ENCODE measurements at places on chromosomes 13 and 19. TPM values are rescaled to one million over a fixed set of nuclear protein-coding genes. Genes with fewer than 3 reads are reported as not detected.

DNA sequence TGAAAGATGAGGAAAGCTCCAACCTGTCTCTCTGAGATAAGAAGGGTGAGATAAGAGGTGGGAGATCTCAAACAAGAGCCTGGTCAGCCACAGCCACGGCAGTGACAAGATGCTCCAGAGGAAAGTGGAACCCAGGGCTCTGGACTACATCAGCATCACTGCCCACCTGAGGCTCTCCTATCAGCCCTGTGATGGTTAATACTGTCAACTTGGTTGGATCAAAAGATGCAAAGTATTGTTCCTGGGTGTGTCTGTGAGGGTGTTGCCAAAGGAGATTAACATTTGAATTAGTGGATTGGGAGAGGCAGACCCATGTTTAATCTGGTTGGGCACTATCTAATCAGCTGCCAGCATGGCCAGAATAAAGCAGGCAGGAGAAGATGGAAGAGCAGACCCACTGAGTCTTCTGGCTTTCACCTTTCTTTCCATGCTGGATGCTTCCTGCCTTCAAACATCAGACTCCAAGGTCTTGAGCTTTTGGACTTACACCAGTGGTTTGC is 476.6 kb upstream of the NBEA start:
- no peaks in the 10 kb centered on the region for H3K36me3 ChIP-seq
- H3K4me1 ChIP-seq = no peaks in the 10 kb centered on the region
- H3K27ac ChIP-seq = no peak overlapping the region
- no peaks in the 10 kb centered on the region for H3K27me3 ChIP-seq
- H3K4me3 ChIP-seq = no peak overlapping the region

GRCh38 chr19:31517224-31518180 is 168.3 kb upstream of the TSHZ3 start:
- H3K4me3 ChIP-seq = no peak overlapping the region

DNA sequence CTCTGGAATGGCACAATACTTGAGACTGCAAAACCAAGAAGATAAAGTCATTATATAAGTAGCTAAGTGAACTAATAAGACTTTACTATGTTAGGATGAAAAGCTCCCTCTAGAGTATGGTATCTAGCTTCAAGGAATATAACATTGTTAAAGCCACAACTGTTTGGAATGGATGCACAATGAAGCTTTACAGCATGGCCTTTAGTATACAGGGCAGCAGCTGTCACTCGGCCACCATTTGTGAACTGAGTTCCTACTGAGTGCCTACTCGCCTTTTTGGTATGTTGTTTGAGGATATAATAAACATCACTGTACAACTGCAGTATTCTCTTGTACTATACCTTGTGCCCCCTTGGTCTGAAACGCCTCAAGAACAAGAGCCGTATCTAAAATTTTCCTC is 6.8 kb downstream of the ALG5 start:
- no peaks in the 10 kb centered on the region for H3K27me3 ChIP-seq
- peaks cover 93% of the 10 kb centered on the region for H3K36me3 ChIP-seq
- no peak for DNase-seq
- H3K4me3 ChIP-seq = no peak overlapping the region
- H3K4me1 ChIP-seq = no peaks in the 10 kb centered on the region
- no peak overlapping the region for H3K27ac ChIP-seq

DNA sequence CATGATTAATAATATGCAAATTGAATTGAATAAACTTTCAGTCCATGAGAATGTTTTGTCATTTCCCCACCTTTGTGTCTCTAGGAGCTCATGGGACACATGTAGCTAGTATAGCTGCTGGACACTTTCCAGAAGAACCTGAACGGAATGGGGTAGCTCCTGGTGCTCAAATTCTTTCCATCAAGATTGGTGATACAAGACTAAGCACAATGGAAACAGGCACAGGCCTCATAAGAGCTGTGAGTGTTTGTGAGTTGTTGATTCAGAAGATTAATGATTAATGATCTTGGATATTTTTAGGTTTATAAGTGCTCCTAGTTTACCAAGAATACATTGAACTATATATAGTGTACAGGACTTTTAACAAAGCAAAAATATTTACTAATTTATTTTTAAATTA is 30.1 kb downstream of the TPP2 start:
- DNase-seq = no peak
- no peak overlapping the region for H3K27ac ChIP-seq
- no peaks in the 10 kb centered on the region for H3K4me1 ChIP-seq
- H3K36me3 ChIP-seq = peaks cover 88% of the 10 kb centered on the region
- H3K27me3 ChIP-seq = no peaks in the 10 kb centered on the region

GRCh38 chr19:11729586-11729985 is 9.2 kb downstream of the ZNF823 start:
- H3K27ac ChIP-seq = no peak overlapping the region
- no peaks in the 10 kb centered on the region for H3K27me3 ChIP-seq
- peaks cover 18% of the 10 kb centered on the region for H3K36me3 ChIP-seq
- DNase-seq = no peak

DNA sequence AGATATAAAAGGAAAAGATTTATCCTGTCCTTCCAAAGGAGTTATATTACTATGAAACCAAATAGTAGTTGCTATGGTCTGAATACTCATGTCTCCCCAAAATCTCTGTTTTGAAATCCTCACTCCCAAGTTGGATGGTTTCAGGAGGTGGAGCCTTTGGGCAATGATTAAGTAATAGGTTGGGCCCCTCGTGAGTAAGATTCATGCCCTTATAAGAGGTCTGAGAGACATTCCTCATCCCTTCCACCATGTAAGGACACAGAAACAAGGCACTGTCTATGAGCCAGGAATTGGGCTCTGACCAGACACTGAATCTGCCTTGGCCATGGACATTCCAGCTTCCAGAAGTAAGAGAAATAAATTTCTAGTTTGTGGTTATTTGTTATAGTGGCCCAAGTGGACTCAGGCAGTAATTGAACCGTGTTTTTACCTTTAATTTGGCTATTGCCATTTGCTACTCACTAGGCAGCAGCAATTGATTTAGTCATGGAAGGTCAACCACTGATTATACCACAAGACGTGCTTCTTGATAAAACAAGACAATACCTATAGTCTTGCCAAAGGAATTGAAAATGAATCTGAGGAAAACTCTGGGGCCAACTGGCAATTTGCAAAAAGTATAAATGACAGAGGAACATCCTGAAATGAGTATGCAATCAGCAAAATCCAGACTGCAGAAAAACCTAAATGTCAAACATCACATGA is 717.4 kb upstream of the SPRY2 start:
- no peak overlapping the region for H3K27ac ChIP-seq
- H3K4me1 ChIP-seq = no peaks in the 10 kb centered on the region
- H3K27me3 ChIP-seq = no peaks in the 10 kb centered on the region
- H3K36me3 ChIP-seq = no peaks in the 10 kb centered on the region
- H3K4me3 ChIP-seq = no peak overlapping the region
- no peak for DNase-seq

- H3K36me3 ChIP-seq = no peaks in the 10 kb centered on the region
- DNase-seq = no peak
- no peak overlapping the region for H3K27ac ChIP-seq
- H3K4me3 ChIP-seq = no peak overlapping the region
- no peaks in the 10 kb centered on the region for H3K27me3 ChIP-seq
- H3K4me1 ChIP-seq = no peaks in the 10 kb centered on the region
Measured at GRCh38 chr13:34391076-34391475, 551.0 kb upstream of the NBEA start.

GRCh38 chr19:14835011-14835410 is at the start of the genes OR7A5 and OR7C1:
TSS of gene OR7A5 (minus strand) at chr19:14835185. CDS start at chr19:14828241, 6,944 bp downstream.
TSS of gene OR7C1 (minus strand) at chr19:14835185. CDS start at chr19:14800136, 35,049 bp downstream.
- H3K4me1 ChIP-seq = peaks cover 3% of the 10 kb centered on the region
- H3K36me3 ChIP-seq = no peaks in the 10 kb centered on the region
- H3K27me3 ChIP-seq = peaks cover 10% of the 10 kb centered on the region

- H3K36me3 ChIP-seq = no peaks in the 10 kb centered on the region
- H3K4me3 ChIP-seq = no peak overlapping the region
- no peak overlapping the region for H3K27ac ChIP-seq
Measured at GRCh38 chr13:46097015-46097414, 7.8 kb downstream of the CPB2 start.

- H3K27ac ChIP-seq = no peak overlapping the region
- H3K27me3 ChIP-seq = no peaks in the 10 kb centered on the region
- no peak overlapping the region for H3K4me3 ChIP-seq
- DNase-seq = no peak
Measured at GRCh38 chr19:56319991-56320390, 5.4 kb upstream of the ZSCAN5A start.

DNA sequence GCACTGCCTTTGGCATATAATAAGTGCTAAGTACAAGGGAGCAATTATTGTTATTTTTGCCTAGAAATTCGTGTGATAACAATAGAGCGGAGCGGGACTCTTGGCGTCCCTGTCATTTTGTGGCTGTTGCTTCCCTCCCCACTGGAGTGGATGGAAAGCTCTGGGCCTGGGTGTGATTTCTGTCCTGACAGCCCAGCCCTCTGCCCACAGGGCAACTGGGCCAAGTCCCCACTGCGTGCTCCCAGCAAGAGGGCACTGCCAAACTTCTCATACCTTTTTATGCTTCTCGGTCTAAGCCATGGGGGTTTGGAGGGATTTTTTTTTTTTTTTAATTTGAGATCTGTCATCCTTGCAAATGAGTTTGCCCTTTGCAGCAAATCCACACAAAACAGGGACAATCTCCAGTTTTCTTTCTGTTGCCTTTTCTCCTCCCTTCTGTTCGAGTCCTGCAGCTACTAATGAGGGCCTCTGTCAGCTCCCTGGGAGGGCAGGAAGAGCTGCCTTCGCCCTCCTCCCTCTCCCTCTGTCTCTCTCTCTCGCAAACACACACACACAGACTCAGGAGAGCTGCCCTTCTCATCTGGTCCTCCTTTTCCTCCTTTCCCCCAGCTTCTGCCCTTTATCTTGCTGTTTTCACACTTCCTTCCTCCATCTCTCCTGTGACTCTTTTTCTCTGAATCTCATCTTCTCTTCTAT is 103.9 kb downstream of the DNAJC15 start:
- no peaks in the 10 kb centered on the region for H3K4me1 ChIP-seq
- no peak for DNase-seq
- no peaks in the 10 kb centered on the region for H3K36me3 ChIP-seq
- no peaks in the 10 kb centered on the region for H3K27me3 ChIP-seq
- no peak overlapping the region for H3K4me3 ChIP-seq
- H3K27ac ChIP-seq = no peak overlapping the region

DNA sequence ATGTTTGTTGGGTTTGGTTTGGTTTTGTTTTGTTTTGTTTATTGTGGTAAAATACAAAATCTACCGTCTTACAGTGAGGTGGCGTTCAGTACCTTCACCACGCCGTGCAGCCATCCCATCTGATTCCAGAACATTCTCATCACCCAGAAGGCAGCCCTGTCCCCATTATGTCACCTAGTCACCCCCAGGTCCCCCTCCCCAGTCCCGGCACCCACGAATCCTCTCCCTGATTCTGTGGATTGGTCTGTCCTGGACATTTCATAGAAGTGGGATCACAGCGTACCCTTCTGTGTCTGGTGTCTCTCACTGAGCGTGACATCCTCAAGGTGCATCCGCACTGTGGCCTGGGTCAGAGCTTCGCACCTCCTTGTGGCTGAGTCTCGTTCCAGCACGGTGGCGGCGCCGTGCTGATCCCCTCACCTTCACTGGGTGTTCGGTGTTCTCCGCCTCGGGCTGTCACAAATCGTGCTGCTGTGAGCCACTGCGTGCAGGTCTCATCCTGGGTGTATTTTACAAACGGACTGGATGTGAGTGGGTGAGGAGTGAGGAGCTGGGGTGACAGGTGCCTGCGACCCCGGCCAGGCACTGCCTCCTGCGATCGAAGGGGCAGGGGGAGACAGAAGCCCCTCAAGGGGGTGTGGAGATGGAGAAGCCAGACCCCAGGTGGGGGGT is 580 bp upstream of the TEKTIP1 start:
- DNase-seq = no peak
- no peaks in the 10 kb centered on the region for H3K27me3 ChIP-seq
- no peak overlapping the region for H3K27ac ChIP-seq
- no peak overlapping the region for H3K4me3 ChIP-seq

GRCh38 chr19:4638317-4638716 is 999 bp upstream of the TNFAIP8L1 start:
- no peak for DNase-seq
- H3K4me3 ChIP-seq = no peak overlapping the region
- H3K36me3 ChIP-seq = no peaks in the 10 kb centered on the region

DNA sequence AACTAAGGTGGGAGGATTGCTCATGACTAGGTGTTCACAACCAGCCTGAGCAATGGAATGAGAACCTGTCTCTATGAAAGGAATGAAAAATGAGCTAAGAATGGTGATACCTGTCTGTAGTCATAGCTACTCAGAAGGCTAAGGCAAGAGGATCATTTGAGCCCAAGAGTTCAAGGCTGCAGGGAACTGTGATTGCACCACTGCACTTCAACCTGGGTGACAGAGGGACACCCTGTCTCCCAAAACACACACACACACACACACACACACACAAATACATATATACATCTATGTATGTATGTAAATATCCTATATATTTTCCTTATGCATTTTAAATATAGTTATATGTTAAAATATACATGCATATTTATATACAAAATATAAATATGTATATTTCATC is 7.4 kb upstream of the ZNF433 start:
- H3K4me1 ChIP-seq = no peaks in the 10 kb centered on the region
- no peak overlapping the region for H3K4me3 ChIP-seq
- H3K36me3 ChIP-seq = no peaks in the 10 kb centered on the region
- H3K27ac ChIP-seq = no peak overlapping the region

GRCh38 chr13:77423296-77423695 is 96.4 kb upstream of the MYCBP2 start:
- no peak for DNase-seq
- no peaks in the 10 kb centered on the region for H3K36me3 ChIP-seq
- no peak overlapping the region for H3K4me3 ChIP-seq
- H3K4me1 ChIP-seq = no peaks in the 10 kb centered on the region
- no peak overlapping the region for H3K27ac ChIP-seq

DNA sequence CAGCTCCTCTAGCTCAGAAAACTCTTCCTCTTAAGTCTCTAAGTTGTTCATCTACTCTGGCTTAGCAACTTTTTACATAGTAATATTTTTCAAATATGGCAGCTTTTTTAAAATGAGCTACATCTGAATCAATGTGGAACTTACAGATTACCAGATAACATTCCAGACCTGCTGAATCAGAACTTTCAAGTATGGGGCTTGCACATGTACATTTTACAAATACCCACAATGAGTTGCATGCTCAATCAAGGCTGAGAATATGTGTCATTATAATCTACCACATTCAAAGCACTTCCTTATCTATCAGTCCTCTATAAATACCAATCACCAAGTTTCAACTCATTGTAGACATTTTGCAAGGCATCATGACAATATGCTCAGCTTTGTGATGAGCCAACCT is 383.1 kb downstream of the FGF14 start:
- no peak overlapping the region for H3K27ac ChIP-seq
- no peaks in the 10 kb centered on the region for H3K27me3 ChIP-seq
- no peaks in the 10 kb centered on the region for H3K36me3 ChIP-seq
- no peak overlapping the region for H3K4me3 ChIP-seq
- no peak for DNase-seq

DNA sequence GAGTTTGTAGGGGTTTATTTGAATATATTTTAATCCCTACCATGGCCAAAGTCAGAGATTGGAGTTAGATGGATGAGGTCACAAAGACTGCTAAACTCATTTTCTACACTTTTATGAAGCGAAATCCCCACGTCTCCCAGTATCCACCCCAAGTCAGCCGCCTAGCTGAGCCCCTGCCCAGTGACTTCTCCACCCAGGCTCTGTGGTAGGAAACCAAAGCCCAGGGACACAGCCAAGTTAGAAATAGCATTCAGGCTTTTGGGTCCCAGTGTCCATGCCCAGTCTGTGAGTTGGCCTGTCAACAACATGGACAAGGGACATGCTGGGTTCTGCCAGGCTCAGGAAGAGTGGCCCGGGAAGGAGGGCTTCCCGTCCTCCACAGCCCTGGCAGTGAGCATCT is 474.0 kb downstream of the FOXO1 start:
- no peak for DNase-seq
- no peak overlapping the region for H3K27ac ChIP-seq
- no peaks in the 10 kb centered on the region for H3K36me3 ChIP-seq

KLHL26 gene
- total RNA-seq = 13.3 TPM

IZUMO2 gene
- not detected for total RNA-seq

BBC3 gene
- total RNA-seq = 30.7 TPM

PEAK3 gene
- 0.13 TPM for total RNA-seq

TMEM145 gene
- 2.8 TPM for total RNA-seq
